Kidney tubule cell (primary cell): ENCODE measurements at places on chromosomes 7 and 10.

DNA sequence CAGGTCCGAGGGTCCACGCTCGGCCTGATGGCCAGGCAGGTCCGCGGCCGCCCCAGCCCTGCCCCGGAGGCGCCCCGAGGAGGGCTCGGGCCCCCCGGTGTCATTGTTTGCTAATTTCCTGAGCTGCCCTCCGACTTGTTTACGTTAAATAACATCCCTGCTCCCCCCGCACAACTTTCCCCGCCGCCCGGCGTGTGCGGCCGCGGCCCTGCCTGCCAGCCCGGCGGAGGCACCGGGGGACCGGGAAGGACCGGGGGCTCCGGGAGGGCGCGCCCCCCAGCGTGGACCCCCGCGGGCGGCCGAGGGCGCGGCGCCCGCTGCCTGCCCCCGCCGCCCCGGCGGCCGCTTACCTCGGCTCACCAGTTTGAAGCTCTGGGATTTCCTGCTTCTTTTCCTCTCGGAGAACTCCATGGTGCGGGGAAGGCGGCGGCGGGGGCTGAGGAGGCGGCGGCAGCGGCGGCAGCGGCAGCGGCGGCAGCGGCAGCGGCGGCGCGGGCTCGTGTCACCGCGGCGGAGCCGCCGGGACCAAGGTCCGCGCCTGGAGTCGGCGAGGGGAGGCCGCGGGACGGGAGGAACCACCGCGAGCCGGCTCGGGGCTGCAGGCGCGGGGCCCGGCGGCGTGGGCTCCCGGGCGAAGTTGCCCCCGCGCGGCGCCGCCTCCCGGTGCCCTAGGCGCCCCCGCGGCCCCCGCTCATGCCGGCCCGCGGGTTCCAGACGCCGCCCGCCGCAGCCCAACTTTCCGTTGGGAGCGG, 515 bp downstream of the BEND7 start:
- peak; percentile 28 for DNase-seq

- DNase-seq, result no peak
These were observed 7.6 kb downstream of the LOXL4 start for GRCh38 chr10:98260350-98260749.

DNA sequence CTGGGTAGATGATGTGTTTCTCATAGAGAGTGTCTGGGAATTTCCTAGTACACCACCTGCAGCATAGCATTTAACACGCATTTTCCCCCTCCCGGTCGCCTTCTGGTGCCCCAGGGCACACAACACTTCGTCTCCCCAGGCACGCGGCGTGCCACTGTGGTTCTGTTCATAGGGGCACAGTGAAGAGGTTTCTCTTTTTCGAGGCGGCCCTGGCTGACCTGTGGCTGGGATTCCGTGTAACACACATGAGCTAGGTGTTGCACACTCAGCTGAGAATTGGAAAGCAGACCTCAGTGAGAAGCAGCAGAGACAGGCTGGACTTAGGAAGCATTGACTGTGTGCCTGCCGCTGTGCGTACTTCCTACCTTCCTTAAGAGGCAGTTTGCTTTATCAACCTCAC, 214.3 kb upstream of the SHH start:
- DNase-seq, result no peak

GRCh38 chr10:26408858-26409494, 29.2 kb upstream of the APBB1IP start:
- DNase-seq, result no peak

DNA sequence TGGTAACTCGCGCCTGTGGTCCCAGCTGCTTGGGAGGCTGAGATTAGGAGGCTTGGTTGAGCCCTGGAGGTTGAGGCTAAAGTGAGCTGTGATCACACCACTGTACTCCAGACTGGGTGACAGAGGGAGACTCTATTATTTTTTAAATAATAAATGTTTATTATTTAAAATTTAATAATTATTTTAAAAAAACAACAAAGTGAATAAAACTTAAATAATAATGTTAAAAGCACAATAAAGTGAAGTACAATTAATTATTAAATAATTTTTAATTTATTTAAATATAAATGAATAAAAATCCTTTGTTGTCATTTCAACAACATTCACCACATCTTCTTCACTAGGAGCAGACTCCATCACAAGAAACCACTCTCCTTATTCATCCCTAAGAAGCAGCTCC, 64.8 kb downstream of the AVL9 start:
- DNase-seq, result no peak

DNA sequence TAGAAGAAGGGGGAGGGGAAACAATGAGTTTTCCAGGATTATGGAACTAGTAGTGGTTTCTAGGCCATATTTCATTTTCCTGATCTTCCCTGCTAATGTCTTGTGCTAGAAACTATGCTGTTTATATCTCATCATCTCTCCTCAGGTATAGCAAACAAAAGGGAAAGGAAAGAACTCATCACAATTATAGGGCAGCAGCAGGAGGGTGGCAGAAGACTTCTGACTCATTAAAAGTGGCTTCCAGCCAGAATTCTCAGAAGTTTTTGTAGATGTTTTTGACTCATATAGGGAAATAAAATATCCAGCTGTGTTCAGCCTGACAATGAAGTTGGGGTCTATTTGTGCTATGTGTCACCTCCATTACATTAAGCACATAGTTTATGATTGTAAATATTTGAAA, 6.5 kb downstream of the AHR start:
- DNase-seq, result peak; percentile 94

- no peak for DNase-seq
These were observed 68.2 kb upstream of the AHR start for GRCh38 chr7:17230099-17230807.

DNA sequence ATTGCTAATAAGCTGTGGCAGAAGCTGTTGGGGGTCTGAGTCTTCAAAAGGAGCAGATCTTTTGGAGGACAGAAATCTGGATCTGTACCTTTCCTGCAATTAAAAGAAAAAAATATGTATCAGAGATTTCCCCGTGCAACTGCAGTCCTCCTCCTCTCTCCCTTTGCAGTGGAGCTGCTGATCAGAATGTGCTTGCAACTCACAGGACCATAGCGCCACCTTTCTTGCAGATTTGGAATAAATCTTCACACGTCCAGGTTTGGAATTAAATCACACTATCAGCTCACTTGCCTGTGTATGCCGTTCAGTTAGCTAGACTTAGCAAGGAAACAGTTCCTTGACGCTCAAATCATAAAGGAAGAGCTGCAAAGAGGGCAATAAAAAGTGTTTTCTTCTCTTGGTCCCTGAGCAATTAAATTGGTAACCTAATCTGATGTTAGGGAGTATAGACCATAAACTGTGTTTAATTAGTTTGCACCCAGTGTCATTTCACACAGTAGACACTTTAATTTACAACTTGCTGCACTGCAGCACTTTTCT, 77.4 kb downstream of the PON1 start:
- peak; percentile 73 for DNase-seq

DNA sequence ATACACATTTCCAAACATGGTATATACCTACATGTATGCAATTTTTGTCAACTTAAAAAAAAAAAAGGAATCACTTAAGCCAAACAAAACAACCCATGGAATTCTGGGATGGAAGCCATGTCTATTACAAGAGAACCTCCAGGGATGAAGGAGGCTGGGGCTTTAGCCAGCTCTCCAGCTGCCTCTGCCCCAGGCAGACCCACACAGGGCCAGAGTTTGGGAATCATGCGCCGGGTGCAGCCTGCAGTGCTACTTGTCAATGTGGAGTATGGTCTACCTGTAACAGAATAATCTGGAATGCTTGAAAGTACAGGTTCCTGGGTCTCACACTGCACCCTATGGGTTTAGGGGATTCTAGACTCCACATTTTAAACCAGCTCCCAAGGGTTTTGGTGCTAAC, 10.8 kb downstream of the ATP6V0E2 start:
- no peak for DNase-seq

DNA sequence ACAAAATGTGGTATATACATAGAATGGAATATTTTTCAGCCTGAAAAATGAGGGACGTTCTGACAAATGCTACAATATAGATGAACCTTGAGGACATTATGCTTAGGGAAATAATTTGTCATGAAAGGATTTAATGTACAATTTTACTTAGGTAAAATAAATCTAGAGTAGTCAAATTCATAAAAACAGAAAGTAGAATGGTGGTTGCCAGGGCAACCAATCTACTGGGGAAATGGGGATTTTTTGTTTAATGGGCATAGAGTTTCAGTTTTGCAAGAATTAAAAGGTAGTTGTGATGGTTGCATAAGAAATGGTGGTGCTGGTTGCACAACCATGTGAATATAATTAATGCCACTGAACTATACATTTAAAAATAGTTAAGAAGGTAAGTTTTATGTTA, 296.0 kb upstream of the SP4 start:
- no peak for DNase-seq
